ENCODE measurements at places on chromosomes 2 and 18. TPM values are rescaled to one million over a fixed set of nuclear protein-coding genes. Genes with fewer than 3 reads are reported as not detected.

Gene POTEJ
- total RNA-seq, result not detected

Gene FEZ2
- 12.3 TPM for total RNA-seq

Gene FRZB
- not detected for total RNA-seq

Gene TNFAIP6
- not detected for total RNA-seq

Gene ANKRD30BL
- total RNA-seq, result not detected

Gene ALPP
- total RNA-seq, result not detected

Gene SLC25A52
- total RNA-seq, result not detected

Gene KCNE4
- total RNA-seq, result not detected

Gene CPLX4
- total RNA-seq, result not detected

Gene TUBA3E
- not detected for total RNA-seq

Gene RTTN
- total RNA-seq, result 26.8 TPM

Gene DLX2
- total RNA-seq, result not detected

Gene MAP3K20
- total RNA-seq, result 13.7 TPM

Gene NGEF
- 0.58 TPM for total RNA-seq

Gene ABHD1
- 0.20 TPM for total RNA-seq

Gene SERPINB3
- total RNA-seq, result not detected

Gene GALNT14
- not detected for total RNA-seq

Gene SLC16A14
- total RNA-seq, result 0.40 TPM

Gene ZEB2
- total RNA-seq, result 20.6 TPM

Gene DYNAP
- total RNA-seq, result not detected

Gene FOXD4L1
- 0.18 TPM for total RNA-seq

Gene LINC00305
- total RNA-seq, result not detected

Gene DTYMK
- 57.7 TPM for total RNA-seq

Gene CEP76
- 14.8 TPM for total RNA-seq

Data from activated CD4-positive, alpha-beta memory T cell treated with anti-CD3 and anti-CD28 coated beads, Interleukin-2, amount 10 ng/mL, durations not matched to agents 7 days and 5 days (primary cell).